ENCODE measurements at places on chromosomes 16 and 17.

DNA sequence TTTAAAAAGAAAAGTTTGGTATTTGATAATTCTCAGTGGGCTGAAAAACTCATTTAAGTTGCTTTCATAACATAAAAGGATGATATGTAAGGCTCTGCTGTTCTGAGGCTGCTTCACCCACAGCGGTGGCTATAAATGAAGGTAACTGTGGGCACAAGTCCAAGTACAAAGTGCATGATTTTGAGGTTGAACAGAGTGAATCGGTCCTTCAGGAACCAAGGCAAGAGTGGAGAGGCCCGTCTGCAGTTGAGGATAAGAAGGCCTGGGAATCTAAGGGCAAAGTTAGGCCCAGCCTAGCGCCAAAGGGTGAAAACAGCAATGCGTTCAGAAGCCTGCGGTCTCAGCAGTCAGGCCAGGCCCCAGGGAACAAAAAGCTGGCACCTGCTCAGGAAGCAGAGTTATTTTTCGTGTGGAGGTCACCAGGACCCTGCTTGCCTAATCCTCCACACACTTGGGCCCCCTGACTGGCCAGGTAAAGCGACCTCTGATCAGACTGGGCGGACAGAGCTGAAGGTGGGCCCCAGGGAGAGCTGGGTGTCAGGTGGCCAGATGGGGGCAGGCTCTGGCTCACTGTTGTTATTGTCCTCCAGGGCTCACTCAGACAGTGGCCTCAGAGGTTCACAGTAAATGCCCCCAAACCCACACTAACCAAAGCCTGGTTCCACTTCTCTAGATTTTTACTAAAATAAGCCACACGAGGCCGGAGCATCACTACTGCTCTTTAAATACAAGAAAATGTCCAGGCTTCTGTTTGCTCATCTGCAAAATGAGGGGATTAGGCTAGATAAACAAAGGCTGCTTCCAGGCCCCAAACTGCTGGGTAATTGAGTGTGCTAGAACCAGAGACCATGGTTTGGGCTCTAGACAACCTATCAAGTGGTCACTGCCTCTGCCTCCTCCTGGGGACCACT lies 46.5 kb downstream of the TEX2 start:
- peak; percentile 52 for DNase-seq

- peak; percentile 37 for DNase-seq
Measured at GRCh38 chr17:30336369-30337171, 2.7 kb upstream of the TMIGD1 start.

DNA sequence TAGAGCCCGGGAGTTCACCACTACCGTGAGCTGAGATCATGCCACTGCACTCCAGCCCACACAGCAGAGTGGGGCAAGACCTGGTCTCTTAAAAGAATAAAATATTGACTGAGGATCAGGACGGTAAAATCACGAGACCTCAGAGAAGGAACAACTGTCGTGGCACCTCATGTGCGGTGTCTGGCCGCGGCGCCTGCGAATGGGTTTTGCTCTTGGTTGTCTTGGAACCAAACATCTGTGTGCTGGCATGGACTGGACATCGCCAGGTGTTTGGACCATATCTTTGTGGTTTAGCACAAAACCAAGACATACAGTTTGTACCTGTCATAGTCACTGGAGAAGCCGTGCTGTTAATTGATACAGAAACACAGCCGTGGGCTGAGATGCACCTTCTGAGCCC lies 212.9 kb upstream of the CHMP6 start:
- no peak for DNase-seq

DNA sequence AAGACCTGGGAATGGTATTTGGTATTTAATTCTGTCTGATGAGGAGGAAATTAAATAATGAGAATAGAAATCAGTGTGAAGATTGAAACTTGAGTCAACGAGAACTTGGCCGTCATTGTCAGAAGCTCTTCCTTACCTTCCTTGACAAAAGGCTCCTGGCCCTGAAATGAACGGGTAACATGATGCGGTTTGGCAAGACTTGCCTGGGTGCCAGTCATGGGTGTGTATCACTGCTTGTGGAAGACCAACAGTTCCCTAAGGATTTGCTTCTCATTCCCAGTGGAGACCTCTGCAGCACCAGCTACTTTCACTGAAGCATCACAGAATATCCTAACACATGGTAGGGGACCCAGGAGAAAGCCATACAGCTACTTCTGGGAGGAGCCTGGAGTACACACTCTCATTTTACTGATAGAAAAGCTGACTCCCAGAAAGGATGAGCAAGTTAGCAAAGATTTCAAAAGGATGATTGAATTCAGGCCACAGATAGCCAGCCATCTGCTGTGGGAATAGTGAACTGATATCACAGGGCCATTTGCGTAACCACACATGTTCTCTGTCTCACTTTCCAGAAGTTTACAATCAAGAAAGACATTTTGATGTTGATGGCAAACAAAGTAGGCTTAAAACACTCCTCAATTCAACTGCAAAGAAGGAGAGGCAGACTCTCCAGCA lies 258.1 kb upstream of the SALL1 start:
- DNase-seq: peak; percentile 25

DNA sequence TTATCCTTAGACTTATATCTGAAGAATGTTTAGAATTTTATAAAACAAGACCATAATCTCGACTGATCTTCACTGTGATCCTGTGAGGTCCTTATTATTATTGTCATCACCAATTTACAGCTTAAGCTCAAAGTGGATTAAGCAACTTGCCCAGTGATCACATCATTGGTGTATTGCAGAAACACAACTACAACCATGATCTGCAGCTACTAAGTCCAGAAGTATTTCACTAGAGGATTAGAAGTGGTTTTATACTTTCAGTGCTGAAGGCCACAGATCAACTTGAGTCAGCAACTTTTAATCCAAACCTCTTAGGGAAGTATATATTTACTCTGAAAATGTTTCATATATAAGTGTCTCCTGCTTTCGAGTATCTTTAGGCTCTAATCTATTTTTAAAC lies 624.3 kb upstream of the SOX9 start:
- DNase-seq: peak; percentile 97

DNA sequence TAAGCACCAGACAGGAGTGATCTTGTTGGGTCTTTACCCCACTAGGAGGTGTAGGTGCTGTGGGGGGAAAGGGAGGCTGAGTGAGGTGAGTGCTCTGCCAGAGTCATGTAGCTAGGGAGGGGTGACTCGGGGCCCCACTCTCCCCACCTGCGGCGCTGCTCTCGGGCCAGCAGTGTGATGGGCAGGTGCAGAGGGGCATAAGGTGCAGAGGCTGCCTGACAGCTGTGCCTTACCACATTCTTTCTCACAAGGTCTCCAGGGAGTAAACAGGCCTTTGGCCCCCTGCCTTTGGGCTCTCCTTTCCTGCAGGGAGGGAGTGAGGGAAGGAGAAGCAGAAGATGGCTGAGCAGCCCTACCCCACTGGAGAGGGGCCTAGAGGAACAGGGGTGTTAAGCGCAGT lies 4.5 kb upstream of the CNP start:
- DNase-seq: no peak

Data from fibroblast of skin of right quadriceps (primary cell).